ENCODE measurements at places on chromosomes 5 and 9.

DNA sequence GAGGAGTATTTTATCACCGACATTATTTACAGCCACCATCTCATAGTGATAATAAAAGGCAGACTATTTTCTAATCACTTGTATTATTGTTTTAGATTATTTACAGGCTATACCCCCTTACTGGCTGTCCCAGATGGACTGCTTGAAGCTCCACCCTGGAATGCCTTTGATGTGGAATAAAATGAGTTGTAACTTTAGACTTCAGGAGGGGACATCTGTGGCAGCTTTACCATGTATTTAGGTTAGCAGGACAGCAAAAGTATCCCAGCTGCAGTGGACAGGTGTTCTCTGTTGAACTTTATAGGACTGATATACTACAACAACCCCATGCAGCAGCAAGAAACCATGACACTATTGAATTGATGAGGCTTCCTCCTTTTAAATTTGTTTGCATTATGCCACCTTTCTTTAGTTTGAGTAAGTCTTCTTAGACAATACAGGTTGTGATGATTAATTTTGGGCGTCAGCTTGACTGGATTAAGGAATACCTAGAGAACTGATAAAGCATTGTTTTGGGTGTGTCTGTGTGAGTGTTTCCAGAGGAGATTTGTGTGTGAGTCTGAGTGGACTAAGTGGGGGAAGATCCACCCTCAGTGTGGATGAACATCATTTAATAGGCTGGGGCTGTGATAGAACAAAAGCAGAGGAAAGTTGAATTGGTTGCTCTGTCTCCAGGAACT lies 29.2 kb upstream of the C9orf57 start:
- DNase-seq: no peak

GRCh38 chr9:9997585-9997984 lies 615.2 kb downstream of the PTPRD start:
- DNase-seq: no peak

DNA sequence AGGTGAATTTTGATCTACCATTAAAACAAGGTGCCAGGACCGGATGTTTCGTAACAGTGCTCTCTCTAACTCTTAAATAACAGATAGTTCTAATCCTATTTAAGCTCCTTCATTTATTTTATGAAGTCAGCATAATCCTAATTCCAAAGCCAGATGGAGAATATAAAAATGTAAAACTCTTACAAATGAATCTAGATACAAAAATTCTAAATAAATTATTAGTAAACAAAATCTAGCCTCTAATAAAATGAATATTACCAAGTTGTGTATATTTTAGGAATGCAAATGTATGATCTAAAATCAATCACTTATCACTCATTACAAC lies 32.4 kb upstream of the IL33 start:
- no peak for DNase-seq

GRCh38 chr5:431001-431710 lies 11.8 kb upstream of the EXOC3 start:
- peak; percentile 38 for DNase-seq

DNA sequence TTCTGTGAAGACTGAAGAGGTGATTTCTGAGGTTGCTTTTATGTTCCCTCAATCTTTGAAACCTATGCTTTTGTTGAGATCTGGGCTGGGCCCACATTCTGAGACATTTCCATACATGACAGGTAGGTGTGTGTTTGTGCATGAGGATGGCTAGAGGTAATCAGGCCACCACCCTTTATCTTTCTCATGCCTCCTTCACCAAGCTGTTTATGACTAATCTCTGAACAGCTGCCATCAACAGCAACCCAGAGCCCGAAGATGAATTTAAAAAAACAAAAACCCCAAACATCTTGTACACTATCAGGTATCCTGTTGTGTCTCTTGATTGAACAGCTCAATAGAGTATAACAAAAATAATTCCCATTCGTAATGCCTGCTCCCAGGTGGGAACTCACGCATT lies 12.6 kb upstream of the C5orf46 start:
- DNase-seq: no peak

DNA sequence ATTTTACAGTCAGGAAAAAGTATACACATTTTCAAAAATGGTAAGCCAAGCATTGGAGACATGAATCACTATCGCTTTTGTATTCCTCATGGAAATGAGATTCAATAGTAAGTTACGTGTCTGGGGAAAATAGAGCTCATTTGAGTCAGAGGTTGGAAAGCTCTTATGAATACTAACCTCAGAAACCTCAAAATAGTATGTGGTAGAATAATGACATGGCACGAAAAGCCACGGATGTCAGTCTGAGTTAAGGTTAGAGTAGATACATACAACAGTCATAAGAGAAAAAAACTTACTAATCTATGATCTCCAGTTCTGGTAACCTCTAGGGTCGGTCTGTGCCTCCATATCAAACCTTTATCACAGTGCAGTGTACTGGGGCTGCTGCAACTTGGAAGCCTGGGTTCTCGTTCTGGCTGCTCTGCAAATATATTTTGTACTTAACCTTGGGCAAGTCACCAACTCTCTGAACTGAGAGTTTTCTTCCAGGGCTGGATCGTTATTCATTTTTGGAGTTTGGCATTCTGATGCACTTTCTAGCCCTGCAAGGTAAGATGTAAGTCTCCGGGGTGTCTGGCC lies 31.8 kb downstream of the MAP1B start:
- DNase-seq: no peak

DNA sequence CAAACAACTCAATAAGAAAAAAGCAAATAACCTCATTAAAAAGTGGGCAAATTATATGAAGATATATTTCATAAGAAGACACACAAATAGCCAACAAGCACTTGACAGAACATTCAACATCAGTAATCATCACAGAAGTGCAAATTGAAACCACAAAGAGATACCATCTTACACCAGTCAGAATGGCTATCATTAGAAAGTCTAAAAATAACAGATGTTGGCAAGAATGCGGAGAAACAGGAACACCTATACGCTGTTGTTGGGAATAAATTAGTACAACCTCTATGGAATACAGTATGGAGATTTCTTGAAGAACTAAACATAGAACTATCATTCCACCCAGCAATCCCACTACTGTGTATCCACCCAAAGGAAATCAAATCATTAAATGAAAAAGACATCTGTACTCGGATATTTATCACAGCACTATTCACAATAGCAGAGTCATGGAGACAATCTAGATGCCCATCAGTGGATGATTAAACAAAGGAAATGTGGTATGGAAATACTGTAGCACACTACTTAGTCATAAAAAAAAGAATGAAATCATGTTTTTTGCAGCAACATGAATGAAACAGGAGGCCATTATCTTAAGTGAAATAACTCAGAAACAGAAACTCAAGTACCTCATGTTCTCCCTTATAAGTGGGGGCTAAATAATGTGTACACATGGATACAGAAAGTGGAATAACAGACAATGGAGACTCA lies 106.8 kb upstream of the FST start:
- no peak for DNase-seq

- DNase-seq: no peak
Observed at GRCh38 chr5:65674749-65675148, 47.2 kb downstream of the SGTB start.
